Mesangial cell (primary cell): ENCODE measurements at places on chromosomes 11 and 22. TPM values are rescaled to one million over a fixed set of nuclear protein-coding genes. Genes with fewer than 3 reads are reported as not detected.

The C22orf31 gene
- not detected in 2 replicates for total RNA-seq

The CHID1 gene
- total RNA-seq, result 84.4 and 96.6 TPM in 2 replicates

The GPHA2 gene
- total RNA-seq, result not detected in 2 replicates

The EEF1G gene
- 1,289 and 1,470 TPM in 2 replicates for total RNA-seq

The ST14 gene
- 0.98 and 4.3 TPM in 2 replicates for total RNA-seq
